Stimulated activated CD4-positive, alpha-beta T cell treated with anti-CD3 and anti-CD28 coated beads, Interleukin-1b, Interleukin-23, amount 100 ng/mL, for 48 hours (primary cell): ENCODE measurements at places on chromosomes 2 and 18.

DNA sequence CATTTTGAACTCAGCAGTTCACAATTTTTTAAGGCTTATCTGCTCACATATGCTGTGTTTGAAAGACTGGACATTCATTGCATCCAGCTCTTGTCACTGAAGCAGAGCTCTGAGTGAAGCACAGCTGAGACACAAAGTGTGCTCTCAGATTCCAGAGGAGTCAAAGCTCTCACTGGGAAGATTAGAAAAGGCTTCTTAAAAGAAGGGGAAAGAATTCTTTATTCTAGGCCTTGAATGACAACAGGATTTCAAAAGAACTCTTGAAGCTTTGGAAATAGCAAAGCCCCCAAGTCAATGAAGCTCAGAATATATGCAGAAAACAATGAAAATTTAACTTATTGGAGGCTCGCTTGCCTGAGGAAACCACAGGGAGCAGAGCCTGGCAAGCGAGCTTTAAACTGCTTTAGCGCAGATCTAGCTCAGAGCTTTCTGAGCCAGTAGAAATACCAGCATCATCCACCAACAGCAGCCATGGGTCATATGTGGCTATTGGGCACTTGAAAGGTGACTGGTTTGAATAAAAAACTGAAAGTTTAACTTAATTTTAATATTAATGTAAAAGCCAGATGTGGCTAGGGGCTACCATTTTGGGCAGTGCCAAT lies 369.7 kb downstream of the OSR1 start:
- DNase-seq = no peak

- no peak for DNase-seq
These were observed 330.0 kb upstream of the SLC14A2 start for GRCh38 chr18:45285251-45285650.

DNA sequence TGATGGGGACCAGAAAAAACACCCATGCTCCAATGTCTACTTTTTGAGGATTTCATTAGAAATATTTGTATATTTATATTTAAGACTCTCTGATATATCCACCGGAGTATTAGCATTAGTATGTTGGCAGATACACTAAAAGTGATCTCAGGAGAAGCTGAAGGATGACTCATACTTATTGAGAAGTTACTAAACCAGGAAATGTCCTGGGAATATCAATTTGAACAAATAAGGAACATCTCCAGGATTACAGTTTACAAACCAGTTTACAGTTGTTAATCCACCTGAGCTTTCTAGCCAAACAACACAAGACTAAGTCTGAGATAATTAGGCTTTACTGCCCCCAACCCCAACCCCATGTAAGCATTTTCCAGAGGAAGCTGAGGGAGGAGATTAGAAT lies 16.1 kb upstream of the DPP4 start:
- no peak for DNase-seq

DNA sequence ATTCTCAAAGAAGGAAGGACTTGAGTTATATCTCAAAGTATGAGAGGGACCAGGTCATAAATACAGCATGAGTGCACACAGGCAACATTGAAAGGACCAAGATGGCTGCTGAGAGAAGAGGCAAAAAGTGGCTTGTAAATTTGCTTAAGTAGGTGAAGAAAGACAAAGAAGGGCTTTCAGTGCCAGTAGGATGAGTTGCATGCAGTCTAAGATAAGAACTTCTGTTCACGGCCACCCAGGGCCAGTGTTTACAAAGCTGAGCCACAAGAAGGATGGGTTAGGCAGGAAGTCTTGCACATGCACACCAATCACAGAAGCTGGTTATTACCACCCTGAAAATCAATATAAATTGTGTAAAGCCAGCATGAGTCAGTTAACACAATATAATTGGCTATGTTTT lies 3.1 kb upstream of the ABCB11 start:
- DNase-seq = no peak

GRCh38 chr2:35562488-35562887 lies 793.1 kb upstream of the CRIM1 start:
- DNase-seq = no peak

GRCh38 chr18:33866386-33866785 lies 288.4 kb downstream of the ASXL3 start:
- no peak for DNase-seq

DNA sequence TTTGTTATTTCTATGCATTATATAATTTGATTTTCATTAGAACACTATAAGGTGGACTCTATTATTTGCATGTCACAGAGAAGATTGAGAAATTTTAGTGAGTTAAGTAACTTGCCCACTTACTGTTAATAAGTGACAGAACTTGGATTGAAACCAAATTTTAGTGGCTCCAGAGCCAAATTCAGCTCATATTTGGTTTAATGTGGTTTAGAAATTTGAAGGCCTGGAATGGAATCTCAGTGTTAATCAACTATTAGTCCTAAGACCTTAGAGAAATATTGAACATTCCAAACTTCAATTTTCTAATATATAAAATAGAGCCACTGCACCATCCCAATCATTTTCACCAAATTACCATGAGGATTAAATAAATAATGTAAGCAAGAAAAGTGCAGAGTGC lies 281.6 kb downstream of the ZNF385B start:
- DNase-seq = no peak

DNA sequence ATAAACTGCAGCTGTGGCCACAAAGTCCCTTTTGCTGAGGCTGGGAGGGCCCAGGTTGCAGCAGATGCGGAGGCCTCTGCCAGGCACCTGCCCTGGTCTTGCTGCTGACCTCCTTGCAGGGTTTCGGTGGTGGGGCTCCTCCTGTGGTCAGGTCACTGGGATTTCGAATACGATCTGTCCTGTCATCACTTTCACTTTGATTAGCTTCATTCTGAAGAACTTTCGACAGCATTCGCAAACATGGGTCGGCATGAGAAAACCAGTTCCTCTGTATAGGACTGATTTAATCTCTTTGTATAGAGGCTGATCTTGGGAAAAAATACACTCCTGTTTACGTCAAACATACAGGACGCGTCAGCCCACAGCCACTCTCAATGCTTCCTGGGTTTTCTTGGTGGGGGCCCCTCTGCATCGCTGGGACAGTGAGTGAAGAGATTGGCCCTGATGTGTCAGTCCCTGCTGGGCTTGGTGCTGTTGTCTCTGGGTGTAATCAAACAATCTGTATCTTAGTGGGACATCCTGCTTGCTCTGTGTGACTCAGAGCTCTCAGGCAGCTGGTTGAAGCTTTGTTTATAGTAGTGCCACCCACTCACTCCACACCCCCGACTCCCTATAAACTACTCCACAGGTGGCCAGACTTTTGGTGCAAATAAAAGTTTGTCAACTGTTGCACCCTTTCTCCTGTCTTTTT lies 209.4 kb upstream of the CXCR4 start:
- DNase-seq = peak; percentile 89

GRCh38 chr2:237459741-237460174 lies 27.3 kb upstream of the MLPH start:
- no peak for DNase-seq

DNA sequence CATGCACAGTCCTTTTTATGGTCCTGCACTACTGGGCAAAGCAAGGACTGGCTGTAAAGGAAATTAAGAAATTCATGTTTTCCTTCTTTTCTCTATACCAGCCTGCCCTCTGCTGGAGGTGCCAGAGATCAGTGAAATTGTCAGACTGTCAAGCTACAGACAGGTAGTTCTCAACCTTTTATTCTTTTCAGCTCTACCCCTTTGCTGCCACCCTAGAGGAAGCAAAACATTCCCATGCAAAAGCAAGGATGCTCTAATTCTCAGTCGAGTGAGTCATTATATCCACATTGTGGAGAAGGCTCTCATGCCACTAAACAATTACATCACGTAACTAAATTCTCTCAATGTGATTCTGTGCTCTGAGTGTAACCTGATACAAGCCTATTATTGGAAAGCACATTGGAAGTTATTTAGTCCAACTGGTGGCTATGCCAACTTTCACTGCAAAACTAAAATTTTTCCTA lies 25.0 kb upstream of the RAPGEF4 start:
- DNase-seq = peak; percentile 13

DNA sequence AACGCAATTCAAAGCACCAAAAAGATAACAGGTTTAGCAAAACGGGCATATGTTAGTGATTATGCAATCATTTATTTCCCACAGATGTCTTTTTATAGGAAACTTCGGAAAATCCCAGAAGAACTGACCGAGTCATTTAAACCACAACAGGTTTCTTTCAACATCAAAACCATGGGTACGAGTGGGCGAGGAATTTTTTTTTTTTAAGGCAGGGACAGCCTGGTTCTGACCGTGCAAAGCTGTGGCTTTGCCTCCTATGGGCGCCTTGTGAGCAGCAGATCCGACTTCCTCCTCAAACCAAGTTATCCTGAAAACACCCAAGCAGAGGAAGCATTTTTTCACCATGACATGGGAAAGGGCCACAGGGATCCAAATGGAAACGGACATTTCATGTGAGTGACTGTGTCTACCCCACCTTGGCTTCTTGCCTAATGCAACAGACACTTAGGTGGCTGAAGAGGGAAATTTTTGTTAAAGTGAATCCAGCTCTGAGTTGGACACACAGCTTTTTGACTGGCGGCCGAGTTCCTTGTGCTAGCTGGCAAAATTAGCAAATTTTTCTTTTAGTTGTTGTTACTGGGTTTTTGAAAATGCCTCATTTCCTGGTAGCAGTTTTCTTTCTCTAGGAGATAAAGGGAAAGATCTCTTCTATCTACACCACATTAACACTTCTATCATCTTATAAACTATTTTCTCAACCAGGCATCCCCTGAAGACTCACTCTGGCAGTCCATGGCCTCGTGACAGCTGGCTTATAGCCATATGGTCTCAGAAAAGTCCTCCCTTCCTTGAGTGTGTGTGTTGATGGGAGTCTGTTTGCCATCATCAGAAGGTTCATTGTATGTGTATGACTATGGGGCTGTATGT lies 487.4 kb upstream of the ZEB2 start:
- no peak for DNase-seq

- no peak for DNase-seq
These were observed 179.7 kb downstream of the WDPCP start for GRCh38 chr2:63408530-63408929.

GRCh38 chr2:172555272-172555521 lies 693 bp upstream of the PDK1 start:
- no peak for DNase-seq

DNA sequence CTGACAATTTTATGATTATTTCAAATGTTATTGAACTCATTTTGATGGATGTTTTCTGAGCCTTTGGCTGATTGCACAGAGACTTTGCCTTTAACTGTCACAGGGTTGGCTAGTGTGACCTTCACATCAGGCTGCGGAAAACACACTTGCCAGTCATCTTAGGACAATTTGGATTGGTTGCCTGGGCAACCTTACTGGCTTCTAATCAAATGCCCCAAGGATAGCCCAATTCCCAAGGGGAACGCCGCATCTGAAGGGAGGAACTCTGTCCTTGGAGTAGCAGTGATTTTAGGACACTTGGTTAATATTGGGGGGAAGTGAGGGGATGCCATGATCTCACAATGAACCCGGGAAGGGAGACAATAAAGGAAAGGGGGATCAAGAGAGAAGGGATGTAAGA lies 29.5 kb downstream of the OSBPL6 start:
- DNase-seq = no peak

- DNase-seq = no peak
These were observed 132.3 kb upstream of the TNP1 start for GRCh38 chr2:216992056-216992675.

- DNase-seq = no peak
These were observed 146.3 kb downstream of the ARL6IP6 start for GRCh38 chr2:152864601-152865149.

GRCh38 chr2:130389783-130390182 lies 33.9 kb downstream of the PTPN18 start:
- DNase-seq = no peak

DNA sequence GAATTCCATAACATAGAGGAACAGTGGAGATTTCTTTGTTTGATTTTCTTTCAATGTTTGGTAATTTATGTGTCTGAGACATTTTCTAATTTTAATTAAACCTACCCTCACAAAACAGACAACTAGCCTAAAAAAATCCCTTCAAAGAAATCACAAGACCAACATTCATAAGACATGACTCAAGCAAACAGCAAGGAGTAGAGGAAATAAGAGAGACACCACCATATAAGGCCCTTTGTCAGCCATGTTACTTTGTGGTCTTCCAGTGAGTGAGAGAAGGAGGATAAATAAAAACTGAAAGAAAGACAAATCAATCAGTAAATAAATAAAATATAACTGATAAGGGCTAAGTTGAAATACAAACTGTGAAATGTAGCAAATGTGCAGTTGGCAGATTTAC lies 830.8 kb upstream of the SLC39A10 start:
- DNase-seq = no peak

- peak; percentile 91 for DNase-seq
These were observed at the start of gene ENOSF1 for GRCh38 chr18:712401-713134. ENOSF1 (minus strand) TSS chr18:712630; CDS start chr18:712587, 43 bp downstream.

DNA sequence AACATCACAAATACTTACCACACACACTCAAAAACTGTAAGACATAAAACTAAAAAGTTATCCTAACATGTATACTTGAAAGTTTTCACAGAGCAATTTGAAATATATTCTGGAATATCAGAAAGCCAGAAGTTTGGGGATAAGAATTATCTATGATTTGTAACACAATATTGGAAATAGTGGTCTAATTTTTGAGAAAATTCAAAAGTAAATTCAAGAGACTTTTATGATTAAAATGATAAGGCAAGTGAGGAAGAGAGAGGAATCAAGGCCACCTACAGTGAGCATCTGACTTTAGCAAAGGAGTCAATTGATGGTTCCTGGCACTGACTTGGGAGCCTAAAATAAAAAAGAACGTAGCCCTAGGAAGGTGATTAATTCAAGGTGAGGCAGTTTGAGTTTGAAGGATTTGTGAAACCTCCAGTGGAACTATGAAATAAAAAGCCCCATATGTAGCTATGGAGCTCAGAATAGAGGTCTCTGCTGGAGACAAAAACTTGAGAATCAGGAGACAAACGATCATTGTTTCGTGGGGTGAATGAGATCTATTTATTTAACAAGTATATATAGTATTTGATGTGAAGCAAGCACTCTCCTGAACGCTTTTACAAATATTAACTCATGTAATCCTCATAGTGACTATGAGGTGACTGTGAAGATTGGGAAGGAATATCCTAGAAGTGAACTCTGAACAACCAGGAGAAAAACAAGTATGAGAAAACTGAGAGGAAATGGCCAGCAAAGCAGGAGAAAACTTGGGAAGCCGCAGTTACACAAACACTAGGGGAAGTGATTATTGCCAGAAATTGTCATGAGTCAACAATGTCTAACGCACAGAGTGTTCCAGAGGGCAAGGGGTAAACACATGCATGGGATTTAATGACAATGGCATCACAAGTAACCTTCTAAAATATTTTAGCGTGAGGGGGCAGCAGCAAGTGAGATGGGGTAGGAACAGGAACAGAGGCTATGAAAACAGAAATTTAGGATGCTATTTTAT lies 12.8 kb downstream of the TFPI start:
- DNase-seq = no peak

- DNase-seq = no peak
These were observed 17.5 kb downstream of the SFTPB start for GRCh38 chr2:85650456-85650855.

DNA sequence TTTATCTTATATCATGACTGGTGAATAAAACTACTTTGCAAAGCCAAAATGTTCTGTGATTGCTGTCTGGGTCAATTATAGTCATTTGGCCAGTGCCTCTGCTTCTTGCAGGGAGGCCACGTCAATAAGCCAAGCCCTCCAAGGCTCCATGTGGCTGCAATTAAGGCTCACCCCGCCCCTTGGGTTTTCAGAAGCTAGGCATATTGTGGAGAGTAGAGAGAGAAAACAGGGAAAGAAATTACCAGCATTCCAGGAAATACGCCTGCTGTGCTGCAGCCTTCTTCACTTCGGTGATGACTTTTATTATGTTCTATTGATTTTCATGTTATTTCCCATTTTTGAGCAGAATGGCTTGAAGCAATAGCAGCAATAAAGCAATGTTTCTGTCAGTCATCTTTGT lies 319.7 kb downstream of the SOX11 start:
- no peak for DNase-seq

- DNase-seq = no peak
These were observed 23.4 kb downstream of the MROH2A start for GRCh38 chr2:233801357-233802131.
